Urinary bladder (tissue), 4 donors: ENCODE measurements at places on chromosomes 2 and 18. TPM values are rescaled to one million over a fixed set of nuclear protein-coding genes. Genes with fewer than 3 reads are reported as not detected.

DNA sequence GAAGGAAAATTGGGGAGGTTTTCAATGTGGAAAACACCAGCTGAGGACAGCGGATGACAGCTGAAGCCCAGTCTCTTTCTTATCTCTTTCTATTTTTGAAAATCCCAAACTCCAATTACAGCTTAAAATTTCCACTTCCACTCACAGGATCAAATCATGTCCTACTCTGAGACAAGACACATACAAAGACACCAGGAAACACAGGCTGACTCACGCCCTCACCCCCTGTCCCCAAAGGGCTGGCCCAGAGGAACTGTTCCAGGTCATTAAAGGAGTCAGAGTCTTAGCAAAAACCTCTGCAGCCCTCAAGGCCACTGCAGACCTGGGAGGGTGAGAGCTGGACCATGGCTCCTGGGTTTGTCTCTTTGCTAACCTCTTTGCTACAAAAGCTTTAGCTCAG is 143.1 kb upstream of the CAPN13 start:
- DNase-seq = no peak

- DNase-seq = no peak
Observed at GRCh38 chr18:48893608-48894600, 56.9 kb downstream of the SMAD7 start.

GRCh38 chr2:28717339-28717758 is 34.3 kb upstream of the PPP1CB start:
- DNase-seq = no peak

DNA sequence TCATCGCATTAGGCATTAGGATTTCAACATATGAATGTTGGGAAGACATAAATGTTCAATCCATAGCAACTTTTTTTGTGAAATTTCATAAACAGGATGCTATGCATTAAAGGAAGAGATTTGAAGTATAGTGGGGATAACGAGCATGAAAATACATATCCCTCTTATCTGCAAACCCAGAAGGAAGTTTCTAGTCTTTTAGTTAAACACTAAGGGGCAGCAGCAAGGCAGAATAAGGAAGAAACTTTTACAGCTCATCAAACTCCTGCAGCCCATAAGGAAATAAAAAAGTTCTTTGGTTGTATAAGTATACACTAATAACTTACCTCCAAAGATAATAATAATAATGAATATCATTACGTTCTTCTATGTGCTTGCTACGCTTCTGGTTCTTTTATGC is 81.5 kb downstream of the CD226 start:
- DNase-seq = no peak

GRCh38 chr2:239908308-239908707 is 116.8 kb downstream of the NDUFA10 start:
- DNase-seq = no peak

GRCh38 chr2:240640939-240641338 is 15.7 kb downstream of the GPR35 start:
- DNase-seq = no peak

DNA sequence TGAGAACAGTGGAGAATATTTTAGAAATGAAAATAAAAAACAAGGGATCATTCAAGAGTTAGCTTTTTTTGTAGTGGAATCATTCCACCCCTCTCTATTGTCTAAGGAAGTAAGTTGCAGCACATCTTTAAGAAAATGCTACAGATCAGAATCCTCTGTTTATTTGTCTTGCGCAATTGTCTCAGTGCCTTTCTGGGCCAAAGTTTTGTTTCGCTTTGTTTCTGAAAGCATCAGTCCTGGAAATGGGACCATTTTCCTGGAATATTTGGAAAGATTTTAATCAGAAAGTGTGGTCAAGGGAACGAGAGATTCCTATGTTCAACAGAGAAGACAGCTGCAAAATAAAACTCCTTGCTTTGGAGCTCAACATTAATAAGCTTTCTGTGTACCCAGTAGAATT is 74.0 kb downstream of the NRXN1 start:
- no peak for DNase-seq

- DNase-seq = no peak
Observed at GRCh38 chr2:224570328-224570993, 14.7 kb downstream of the CUL3 start.

GRCh38 chr2:10135296-10136089 is 13.0 kb downstream of the RRM2 start:
- no peak for DNase-seq

DNA sequence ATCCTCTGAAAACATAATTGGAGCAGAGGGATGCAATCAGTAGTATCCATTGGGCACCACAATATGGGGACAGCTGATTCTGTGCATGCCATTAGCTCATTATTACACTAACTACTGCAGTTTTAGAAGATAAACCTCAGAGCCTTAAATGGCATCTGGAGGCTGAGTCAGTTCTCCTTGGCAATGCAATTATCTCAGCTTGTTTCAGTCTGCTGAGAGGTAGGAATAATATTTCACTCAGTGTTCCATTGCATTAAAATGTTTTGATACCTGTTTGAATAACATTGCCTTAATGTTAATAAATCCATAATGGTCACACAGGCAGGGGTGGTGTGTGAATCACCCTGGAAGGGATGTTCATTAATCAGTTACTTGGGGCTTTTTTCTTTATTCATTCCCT is 309.6 kb downstream of the LRRTM1 start:
- DNase-seq = no peak

GRCh38 chr2:111653103-111653624 is 230.8 kb downstream of the ANAPC1 start:
- DNase-seq = no peak

DNA sequence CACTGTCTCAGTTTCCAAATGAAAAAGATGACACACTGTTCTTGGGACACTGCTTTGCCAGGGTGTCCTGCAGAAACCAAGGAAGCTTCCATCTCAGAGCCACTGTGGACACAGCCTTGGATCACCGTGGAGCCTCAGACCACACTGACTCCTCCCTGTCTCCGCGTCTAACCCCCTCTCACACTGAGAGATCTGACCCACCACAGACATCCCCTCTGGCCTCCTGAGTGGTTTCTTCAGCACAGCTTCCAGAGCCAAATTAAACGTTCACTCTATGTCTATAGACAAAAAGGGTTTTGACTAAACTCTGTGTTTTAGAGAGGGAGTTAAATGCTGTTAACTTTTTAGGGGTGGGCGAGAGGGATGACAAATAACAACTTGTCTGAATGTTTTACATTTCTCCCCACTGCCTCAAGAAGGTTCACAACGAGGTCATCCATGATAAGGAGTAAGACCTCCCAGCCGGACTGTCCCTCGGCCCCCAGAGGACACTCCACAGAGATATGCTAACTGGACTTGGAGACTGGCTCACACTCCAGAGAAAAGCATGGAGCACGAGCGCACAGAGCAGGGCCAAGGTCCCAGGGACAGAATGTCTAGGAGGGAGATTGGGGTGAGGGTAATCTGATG is 113.4 kb upstream of the PKDCC start:
- DNase-seq = peak; percentile 69

DNA sequence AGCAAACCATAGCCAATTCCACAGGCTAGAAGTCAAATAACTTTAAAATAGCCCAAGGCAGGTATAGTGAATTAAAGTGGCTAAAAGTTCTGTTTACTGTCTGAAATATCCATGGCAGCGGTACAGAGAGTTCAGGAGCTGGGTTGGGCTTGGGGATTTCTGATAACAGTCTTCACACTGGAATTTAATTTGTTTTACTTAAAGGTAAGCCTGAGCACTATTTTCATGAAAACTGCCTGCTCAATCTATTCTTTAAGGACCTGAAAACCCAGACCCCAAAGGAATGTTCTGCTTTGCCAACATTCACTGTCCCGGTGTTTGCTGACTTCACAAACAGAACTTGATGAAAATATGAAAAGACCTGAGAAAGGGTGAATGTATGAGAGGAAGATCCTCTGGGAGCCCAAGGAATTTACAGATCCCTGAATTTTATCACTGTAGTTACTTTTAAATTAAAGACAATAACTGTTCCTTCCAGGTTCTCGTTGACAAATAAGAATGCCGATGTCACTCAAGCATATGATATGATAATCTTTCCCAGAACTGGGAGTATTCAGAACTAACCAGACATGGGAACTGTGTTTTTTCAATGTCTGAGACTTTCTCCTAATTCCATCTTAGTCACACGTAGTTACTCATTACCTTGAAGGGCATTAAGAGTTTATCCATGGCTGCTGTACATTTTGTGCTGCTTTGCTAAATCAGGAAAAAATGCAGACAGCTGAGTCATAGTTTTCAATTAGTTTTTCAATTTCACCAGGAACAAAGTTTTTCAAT is 28.3 kb upstream of the ITGB6 start:
- no peak for DNase-seq

- no peak for DNase-seq
Observed at GRCh38 chr2:222943820-222944219, 83.0 kb downstream of the ACSL3 start.

The LHCGR gene
- 5.6 TPM for total RNA-seq

The NT5DC4 gene
- not detected for total RNA-seq

The OSR1 gene
- total RNA-seq = 93.7 TPM

The CAPN13 gene
- 6.0 TPM for total RNA-seq

The GPR75 gene
- 2.7 TPM for total RNA-seq

The FABP1 gene
- total RNA-seq = not detected

The PLCD4 gene
- 6.7 TPM for total RNA-seq

The SPC25 gene
- 11.5 TPM for total RNA-seq
